ENCODE measurements at places on chromosomes 1 and 21.

DNA sequence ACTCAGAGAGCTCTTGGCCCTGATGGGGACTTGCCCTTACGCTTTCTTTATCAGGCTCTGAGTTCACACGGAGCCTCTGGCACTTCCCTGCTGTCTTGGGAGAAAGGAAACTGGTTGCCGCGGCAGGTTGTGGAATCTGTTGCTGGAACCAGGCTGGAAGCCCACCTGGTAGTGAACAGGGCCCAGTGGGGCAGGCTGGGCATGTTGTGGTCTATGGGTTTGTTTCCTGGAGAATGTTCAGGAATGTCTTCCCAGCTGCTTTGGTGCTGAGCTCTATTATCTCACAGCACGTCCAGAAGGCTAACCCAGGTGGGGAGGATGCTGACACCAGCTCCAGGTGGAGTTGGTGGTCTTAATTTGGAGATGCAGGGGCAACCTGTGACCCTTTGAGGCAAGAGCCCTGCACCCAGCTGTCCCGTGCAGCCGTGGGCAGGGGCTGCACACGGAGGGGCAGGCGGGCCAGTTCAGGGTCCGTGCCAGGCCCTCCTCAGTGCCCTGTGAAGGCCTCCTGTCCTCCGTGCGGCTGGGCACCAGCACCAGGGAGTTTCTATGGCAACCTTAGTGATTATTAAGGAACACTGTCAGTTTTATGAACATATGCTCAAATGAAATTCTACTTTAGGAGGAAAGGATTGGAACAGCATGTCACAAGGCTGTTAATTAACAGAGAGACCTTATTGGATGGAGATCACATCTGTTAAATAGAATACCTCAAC lies 33.3 kb upstream of the TDRD10 start:
- DNase-seq: no peak

- DNase-seq: no peak
Observed at GRCh38 chr1:19427087-19427781, 58.1 kb downstream of the CAPZB start.

- no peak for DNase-seq
Observed at GRCh38 chr1:12276225-12276624, 46.4 kb downstream of the VPS13D start.

DNA sequence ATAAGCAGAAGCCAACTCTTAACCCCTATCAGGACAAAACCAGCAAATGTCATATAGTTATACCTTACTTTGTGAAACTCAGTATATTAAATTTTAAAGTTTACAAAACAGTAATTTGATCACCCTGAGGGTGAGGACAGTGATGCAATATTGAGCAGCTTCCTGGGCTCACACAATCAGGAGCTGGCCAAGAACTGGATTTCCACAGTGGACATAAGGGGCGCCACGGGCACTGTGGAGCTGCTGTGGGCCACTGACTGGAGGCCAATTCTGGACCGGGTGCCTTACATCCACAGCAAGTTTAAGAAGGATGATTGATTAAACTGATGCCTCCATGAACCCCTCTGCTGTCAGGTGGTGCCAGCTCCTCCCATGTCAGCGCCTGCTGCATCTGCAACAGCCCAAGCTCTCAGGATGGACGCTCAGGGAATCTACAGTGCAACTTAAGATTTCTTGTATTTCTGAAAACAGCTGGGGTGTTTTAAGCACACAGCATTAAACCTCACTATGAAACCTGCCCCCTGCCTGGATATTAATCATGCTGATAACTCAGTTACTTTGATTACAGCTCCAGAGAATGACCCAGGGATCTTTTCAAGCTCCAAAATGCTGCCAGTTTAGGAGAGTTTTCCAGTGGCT lies 55.9 kb downstream of the TOR3A start:
- DNase-seq: no peak

DNA sequence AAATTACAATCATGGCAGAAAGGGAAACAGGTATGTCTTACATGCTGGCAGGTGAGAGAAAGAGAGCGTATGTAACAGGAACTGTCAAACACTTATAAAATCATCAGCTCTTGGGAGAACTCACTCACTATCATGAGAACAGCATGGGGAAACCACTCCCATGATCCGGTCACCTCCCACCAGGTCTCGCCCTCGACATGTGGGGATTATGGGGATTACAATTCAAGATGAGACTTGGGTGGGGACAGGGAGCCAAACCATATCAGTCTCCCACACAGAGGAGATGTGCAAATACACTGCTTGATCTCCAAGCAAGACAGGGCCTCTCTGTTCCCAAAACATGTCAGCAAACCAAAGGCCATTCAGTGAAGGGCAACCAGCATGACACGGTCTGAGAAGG lies 27.4 kb downstream of the LMX1A start:
- no peak for DNase-seq

- no peak for DNase-seq
Observed at GRCh38 chr1:170445096-170445495, 86.9 kb upstream of the GORAB start.

DNA sequence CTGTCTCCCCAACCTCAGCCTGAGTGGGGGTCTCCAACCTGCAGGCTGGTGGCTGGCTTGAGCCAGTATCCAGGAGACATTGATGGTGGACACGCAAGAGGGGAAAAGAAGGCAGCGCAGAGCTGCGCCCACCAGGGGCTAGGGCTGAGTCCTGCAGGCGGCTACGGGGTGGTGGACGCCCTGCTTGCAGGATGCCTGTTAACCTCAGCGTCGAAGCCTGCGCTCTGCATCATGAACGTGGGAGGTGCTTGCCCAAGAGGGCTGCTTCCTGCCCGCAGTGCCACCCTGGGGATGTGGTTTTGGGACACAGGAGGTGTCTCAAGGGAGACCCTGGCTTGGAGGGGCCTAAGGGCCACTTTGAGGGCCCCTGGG lies 11.6 kb downstream of the CFAP410 start:
- no peak for DNase-seq

- DNase-seq: no peak
Observed at GRCh38 chr1:184539580-184539979, 152.8 kb downstream of the C1orf21 start.

DNA sequence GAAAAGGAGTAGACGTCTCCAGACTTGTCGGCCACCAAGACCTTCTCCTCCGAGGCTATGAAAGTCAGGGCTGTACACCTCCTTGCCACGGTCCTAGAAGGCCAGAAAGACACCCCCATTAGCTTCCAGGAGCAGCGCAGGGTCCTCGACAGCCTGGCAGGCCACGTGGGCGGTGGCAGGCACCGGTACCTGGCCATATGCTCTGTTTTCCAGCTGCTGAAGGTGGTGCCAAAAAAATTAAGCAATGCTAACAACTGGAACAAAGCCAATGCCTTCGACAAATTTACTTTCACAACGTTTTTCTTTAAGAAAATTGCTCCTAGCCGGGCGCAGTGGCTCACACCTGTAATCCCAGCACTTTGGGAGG lies 15.9 kb downstream of the WDR4 start:
- DNase-seq: no peak

DNA sequence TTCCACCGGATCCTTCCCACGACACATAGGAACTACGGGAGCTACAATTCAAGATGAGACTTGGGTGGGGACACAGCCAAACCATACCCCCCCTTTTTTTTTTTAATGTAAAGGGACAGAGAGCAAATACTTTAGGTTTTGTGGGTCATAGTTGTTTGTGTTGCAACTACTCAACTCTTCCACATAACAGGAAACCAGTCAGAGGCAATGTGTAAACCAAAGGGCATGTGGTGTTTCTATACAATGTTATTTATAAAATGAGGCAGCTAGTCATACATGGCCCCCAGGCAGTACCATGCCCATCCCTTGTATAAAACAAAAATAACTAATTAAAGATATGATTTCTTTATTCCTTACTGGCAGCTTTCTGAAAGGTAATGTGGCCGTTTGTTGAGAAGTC lies 845.4 kb upstream of the ADAMTS5 start:
- no peak for DNase-seq

DNA sequence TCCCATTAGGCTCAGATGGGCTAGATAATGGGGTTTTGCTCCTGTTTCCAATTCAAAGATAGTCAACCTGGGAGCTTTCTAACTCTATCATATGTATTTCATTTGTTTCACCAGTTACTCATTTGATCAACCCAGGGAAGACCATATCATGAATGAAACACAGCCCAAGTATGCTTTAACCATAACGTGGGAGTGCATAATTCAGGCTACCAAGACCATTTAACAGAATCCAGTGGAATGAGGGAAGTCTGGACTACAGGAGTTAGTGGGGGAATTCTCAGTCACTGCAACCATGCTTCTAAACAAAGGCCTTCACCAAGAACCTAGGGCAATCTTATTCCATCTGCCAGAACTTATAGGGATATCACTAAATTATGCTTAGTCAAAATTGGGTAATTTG lies 15.0 kb upstream of the SLC16A1 start:
- no peak for DNase-seq

DNA sequence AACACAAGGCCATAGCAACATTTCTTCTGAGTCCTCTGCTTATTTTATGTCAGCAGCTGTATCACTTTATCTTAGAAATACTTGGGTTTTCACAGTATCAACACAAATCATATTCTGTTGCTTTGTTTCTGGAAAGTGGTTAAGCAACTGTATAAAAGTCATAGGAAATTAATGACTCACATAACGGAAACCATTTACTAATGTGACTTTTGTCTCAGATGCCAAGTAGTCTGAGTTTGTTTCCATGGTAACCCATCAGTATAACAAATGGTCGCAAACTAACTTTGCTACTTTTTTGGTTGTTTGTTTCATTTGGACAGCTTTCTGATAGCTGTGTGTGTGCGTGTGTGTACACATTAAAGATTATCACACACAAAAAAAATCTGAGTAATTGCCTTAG lies 31.1 kb downstream of the EEIG2 start:
- DNase-seq: no peak

DNA sequence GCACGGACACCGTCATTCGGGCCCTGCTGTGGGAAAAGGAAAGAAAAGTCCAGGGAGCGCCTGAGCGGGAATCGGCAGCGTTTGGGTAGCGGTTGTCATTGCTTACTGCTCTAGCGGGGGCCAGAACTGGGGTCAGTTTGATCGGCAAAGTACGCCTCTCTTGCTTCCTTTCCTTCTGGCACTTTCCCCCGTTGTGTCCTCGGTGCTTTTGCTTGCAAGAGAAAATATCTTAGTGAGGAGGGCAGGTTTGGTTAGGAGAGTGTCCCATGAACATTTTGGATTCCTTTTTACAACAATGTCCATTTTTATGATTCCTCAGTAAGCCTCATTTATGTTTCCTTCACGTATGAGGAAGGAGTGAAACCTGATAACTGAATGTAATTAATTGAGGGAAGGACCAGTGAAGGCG lies 670 bp downstream of the ST3GAL3 start:
- DNase-seq: peak; percentile 40

GRCh38 chr1:206954459-206955342 lies 8.4 kb upstream of the PIGR start:
- no peak for DNase-seq

GRCh38 chr1:15870421-15870820 lies 22.9 kb downstream of the SPEN start:
- no peak for DNase-seq

GRCh38 chr1:152585586-152585985 lies 5.3 kb upstream of the LCE3D start:
- DNase-seq: no peak

DNA sequence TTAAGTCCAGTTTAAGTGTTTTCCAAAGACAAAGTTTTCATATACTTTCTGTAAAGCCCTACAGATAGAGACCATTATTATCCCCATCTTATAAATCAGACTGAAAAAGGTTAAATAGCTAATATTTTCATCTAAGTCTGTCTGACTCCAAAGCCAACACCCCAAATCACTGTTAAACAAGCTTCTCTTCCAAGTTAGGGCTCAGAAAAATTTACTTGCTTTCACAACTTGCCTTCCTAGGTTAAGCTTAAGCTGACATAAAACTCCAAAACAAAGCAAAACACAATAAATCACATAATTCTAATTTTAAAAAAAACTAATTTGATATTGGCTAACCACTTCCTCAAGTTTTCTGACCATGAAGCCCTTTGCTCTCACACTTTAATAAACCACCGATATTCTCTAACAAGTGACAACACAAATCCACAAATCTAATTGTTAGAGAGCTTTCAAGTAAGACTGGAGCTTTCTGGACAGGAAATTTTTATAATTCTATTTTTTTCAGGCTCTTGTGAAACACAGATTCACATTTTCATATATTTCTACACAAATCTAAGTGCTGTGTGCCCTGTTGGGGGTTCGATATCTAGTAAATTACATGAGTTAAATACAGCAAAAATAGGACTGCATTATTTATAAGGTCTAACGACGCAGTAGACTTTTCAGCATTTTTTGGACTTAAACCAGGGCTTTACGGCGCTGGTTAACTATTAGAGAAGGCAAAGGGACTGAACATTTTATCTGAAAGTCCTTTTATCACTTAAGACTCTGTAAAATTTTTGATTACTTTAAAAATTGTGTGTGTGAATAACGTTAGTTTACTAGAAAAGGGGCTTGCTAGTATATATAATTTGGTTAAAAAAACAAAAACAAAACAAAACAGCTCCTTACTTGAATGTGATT lies 2.1 kb downstream of the GNG12 start:
- DNase-seq: no peak

- no peak for DNase-seq
Observed at GRCh38 chr21:33206771-33207281, 22.9 kb upstream of the IFNAR2 start.

GRCh38 chr1:236471653-236472052 lies 52.1 kb upstream of the LGALS8 start:
- DNase-seq: no peak

GRCh38 chr1:211876851-211877590 lies 46.5 kb upstream of the LPGAT1 start:
- no peak for DNase-seq

DNA sequence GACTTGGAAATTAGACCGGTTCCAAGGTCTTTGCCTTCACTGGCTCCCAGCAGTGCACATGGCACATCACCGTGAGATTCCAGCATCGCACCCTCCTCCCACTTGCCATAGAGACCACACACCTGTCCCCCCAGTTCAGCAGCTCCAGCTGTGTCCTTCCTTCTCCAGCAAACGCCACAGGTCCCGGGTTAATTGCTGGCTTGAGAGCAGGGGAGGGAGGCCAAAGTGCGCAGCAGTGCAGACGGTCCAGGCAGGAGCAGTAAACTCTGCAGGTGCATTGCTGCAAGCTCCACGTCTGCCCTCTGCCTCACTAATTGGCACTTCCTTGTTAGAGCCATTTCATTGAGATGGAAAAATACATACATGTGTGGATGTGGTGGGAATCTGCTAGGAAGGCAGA lies 65.3 kb downstream of the KLHDC7A start:
- DNase-seq: no peak

DNA sequence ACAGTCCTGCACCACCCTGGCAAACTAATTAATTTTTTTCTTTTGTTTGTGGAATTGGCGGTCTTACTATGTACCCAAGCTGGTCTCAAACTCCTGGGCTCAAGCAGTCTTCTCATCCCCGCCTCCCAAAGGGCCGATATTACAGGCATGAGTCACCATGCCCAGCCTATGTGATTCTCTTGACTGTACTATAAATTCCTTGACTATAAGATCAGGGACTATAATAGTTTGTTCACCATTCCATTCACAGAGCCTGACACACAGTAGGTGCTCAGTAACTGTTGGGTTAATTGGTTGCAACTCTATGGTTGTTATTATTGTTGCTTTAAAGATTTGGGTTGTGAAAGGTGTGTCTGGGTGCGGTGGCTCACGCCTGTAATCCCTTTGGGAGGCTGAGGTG lies 17.2 kb downstream of the DAP3 start:
- DNase-seq: no peak
